SW 1271 (cell line): ENCODE measurements at places on chromosomes 3 and 15.

DNA sequence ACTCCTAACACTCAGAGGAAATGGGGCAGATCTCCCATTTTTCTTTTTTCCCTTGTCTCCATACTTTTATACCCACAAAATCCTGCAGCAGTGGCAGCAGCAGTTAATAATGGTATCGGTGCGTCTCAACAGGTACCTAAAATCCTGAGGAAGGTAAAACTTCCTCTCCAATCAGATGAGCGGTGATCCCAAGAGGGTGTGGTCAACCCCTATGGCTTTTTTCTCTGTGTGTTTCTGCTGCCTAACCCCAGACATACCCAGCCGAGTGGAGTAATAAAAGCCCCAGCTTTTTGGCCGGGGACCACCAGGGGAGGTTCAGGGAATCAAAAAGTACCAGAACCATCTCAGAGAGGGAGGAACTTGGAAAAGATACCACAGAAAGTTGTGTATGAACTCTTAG lies 9.1 kb downstream of the GK5 start:
- DNase-seq = no peak

GRCh38 chr15:95162531-95162930 lies 931.2 kb downstream of the MCTP2 start:
- no peak for DNase-seq

DNA sequence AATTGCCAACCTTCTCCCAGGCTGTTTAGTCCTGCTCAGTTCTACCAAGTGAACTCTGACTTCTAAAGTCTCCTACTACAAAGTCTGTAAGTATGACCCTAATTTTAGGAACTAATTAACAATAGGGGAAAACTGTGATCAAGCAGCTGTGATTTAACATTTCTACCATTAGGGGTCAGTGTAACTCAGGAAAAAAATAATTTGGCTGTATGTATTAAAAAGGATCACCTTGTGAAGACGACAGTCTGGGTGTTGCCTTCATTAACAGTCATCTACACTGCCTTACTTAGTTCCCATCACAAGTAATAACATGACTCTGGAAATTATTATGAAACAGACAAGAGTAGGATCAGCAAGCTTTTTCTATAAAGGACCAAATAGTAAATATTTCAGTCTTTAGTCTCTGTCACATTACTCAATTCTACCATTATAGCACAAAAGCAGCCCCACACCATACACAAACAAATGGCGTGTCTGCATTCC lies 4.2 kb upstream of the NPHP3 start:
- peak; percentile 58 for DNase-seq

DNA sequence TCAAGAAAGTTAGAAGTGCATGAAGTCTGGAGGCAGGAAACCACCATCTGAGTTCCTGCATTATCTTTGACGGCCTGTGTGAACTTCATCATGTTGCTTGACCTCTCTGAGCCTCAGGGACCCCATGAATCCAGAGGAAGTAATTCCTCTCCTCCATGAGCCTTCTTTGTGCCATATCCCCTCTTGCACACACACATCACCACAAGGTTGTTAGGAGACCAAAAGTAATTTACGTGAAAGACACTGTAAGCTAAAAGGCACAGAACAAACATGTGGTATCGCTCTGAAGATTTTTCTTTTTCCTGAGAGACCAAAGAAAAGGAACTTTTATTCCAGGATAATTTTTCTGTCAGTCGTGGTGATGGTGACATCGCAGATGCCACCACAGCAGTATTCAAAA lies 55.9 kb upstream of the BCL6 start:
- DNase-seq = no peak

- no peak for DNase-seq
Observed at GRCh38 chr3:16587047-16587680, 18.1 kb downstream of the DAZL start.

DNA sequence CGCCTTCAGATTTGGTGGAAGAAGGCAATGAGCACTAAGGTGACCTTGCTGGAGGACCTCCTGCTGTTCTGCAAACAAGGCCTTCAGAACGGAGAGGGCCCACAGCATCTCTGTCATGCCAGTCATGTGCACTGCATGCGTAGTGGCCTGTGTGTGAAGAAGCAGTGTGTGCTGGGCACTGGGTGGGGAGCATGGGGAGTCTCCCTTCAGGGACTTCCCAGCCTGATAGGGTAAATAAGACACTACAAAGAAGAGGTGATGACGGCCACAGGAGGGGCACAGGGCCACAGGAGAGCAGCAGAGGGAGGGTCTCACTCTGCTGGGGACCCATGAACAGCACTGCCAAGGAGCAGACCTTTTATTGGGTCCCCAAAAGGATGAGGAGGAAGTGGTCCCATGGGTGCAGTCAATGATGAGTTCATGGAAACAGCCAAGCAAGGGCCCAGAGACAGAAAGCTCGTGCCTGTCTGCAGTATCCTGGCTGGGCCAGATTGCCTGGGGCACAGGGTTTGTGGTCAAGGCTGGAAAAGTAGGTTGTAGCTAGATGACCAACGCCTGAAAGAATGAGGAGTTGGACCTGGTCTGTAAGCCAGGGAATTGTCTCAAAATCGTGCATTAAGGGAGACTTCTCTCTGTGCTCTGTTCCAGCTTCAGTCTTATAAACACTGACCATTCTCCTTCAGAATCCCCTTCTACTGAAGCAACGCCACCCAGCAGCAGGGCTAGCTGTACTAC lies 67.8 kb upstream of the SEC61A1 start:
- no peak for DNase-seq

DNA sequence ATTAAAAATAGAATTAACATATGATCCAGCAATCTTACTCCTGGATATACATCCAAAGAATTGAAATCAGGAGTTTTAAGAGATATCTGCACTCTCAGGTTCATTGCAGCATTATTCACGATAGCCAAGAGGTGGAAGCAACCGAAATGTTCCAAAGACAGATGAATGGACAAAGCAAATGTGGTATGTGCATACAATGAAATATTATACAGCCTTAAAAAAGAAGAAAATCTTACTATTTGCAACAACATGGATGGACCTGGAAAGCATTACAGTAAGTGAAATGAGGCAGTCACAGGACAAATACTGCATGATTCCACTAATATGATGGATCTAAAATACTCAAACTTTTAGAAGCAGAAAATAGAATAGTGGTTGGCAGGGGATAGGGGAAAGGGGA lies 9.3 kb upstream of the TMEM158 start:
- DNase-seq = no peak

- peak; percentile 21 for DNase-seq
Observed at GRCh38 chr3:59212128-59212779, 162.4 kb upstream of the CFAP20DC start.

GRCh38 chr15:31605467-31605931 lies 278.9 kb downstream of the KLF13 start:
- DNase-seq = no peak

GRCh38 chr3:36840453-36840921 lies 76.1 kb upstream of the DCLK3 start:
- no peak for DNase-seq

DNA sequence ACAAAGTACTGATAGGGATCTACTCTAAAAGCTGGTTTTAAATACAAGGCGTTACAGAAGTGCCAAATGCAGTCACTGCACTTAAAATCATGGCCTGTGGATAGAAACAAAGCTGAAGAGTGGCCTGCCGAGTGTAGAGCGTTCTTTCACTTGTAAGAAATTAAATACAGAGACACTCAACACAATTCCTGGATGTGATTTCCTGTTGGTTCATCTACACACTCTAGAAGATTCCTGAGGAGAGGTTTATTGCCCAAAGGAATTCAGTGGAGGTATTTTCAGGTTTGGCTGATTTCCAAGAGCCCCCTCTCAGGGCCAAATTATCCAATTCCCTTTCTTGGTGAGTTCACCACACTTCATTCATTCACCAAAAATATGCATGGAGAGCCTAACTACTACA lies 200.3 kb upstream of the IL12A start:
- no peak for DNase-seq

GRCh38 chr3:178103140-178103539 lies 433.1 kb upstream of the KCNMB2 start:
- DNase-seq = no peak

- DNase-seq = no peak
Observed at GRCh38 chr15:78996894-78997275, 52.0 kb upstream of the CTSH start.

DNA sequence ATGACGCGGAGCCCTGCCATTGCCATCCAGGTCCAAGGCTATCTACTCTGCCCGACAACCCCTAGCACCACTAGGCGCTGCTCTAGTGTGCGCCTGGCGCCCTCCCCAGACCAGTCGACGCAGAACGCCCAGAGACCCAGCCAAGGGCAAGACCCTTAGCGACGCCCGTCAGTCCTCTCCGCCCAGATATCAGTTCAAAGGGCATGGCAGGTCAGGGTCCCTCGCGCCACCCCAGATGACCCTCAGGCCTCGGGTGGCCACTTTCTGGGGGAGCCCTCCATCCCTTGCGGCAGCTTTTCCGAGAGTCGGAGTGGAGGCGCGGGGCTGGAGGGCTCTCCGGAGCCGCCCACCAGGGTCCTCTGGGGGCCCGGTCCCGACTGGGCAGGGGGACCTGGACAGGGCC lies 371 bp upstream of the CLSTN2 start:
- peak; percentile 56 for DNase-seq
